Stimulated activated CD4-positive, alpha-beta T cell treated with anti-CD3 and anti-CD28 coated beads, Interleukin-12 subunit alpha, Interleukin-12 subunit beta, amount 100 ng/mL, for 24 hours (primary cell): ENCODE measurements at places on chromosomes 3 and 15.

GRCh38 chr3:149647285-149647684, 10.5 kb downstream of the WWTR1 start:
- no peak for DNase-seq

GRCh38 chr3:120688121-120688520, 6.1 kb upstream of the HGD start:
- DNase-seq: no peak

DNA sequence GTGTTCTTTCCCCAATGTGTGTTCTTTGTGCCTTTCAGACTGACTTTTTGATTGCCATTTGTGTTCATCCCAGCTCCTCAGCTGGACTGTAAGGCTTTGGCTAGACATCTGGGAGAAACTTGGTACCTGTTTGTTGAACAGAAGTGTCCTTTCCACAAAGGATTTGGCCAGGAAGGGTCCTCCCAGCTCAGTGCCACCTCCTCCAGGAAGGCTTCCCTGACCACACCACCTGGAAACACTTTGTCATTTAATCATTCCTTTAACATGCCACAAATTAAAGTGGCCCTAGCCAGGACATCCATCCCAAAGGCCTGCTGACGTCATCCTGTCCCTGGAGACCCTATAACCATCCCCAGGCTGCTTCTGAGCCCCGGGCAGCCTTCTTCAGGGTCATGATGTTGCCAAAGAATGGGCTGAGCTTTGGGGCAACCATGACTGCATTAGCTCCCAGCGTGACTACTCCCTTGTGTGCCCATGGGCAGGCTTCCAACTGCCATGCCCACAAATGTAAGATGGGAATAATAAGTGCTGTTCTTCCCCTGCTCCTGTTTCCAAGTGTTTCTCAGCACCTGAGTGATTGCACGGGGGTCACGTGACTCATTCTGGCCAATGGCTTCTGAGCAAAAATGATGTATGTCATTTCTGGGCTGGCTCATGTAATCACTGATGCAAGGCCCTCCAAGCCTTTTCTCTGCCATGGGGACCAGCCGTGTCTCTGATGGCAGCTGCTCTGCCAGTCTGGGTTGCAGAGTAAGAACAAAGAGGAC, 112.5 kb upstream of the SMAD3 start:
- DNase-seq: no peak

GRCh38 chr3:156150434-156151066, 30.2 kb downstream of the KCNAB1 start:
- DNase-seq: no peak

DNA sequence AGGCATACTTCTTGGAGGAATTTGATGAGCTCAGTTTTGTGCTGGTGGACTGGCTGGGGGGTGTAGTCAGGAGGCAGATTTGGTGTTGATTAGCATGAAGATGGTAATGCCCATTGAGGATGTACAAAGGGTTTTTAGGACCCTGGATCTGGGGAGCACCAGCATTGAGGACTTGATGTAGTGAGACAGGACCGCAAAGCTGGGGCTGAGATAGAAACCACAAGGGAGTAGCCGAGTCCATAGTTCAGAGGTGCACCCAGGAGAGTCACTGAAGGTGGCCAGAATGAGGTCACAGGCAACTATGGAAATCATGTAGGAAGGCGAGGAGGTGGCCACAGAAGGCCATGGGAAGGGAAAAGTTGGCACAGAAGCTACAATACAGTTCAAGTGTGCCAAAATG, 2.7 kb upstream of the CDC25A start:
- no peak for DNase-seq

- DNase-seq: no peak
Observed at GRCh38 chr15:29873264-29873663, 51.0 kb upstream of the TJP1 start.

- no peak for DNase-seq
Observed at GRCh38 chr3:18238332-18238731, 186.8 kb downstream of the SATB1 start.

GRCh38 chr3:111593666-111594065, 1.5 kb downstream of the ZBED2 start:
- no peak for DNase-seq

DNA sequence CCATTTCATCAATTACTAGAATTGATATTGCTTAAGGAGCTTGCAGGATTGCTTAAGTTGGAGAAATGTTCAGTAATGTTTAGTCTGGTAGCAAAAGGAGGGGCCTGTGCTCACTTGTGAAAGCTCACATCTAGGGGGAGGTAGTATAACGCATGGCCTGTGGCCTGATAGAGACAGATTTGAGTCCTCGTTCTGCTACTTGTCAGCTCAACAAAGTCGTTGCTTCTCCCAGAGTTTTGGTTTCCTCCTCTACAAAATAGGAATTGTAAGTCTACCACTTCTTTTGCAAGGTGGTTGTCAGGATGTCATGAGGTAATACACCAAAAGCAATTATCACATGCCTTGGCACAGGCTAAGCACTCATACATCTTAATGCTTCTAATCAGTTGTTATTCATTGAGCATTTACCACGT, 1.3 kb downstream of the ST3GAL6 start:
- DNase-seq: no peak
